ENCODE measurements at places on chromosomes 2 and 18.

- DNase-seq = no peak
These were observed 66.5 kb upstream of the PNPT1 start for GRCh38 chr2:55760125-55760524.

- no peak for DNase-seq
These were observed 214.6 kb downstream of the TRIB2 start for GRCh38 chr2:12931186-12931844.

- DNase-seq = no peak
These were observed 19.5 kb upstream of the DTNB start for GRCh38 chr2:25692737-25693445.

GRCh38 chr18:79889569-79889968, 61.9 kb downstream of the SLC66A2 start:
- DNase-seq = no peak

DNA sequence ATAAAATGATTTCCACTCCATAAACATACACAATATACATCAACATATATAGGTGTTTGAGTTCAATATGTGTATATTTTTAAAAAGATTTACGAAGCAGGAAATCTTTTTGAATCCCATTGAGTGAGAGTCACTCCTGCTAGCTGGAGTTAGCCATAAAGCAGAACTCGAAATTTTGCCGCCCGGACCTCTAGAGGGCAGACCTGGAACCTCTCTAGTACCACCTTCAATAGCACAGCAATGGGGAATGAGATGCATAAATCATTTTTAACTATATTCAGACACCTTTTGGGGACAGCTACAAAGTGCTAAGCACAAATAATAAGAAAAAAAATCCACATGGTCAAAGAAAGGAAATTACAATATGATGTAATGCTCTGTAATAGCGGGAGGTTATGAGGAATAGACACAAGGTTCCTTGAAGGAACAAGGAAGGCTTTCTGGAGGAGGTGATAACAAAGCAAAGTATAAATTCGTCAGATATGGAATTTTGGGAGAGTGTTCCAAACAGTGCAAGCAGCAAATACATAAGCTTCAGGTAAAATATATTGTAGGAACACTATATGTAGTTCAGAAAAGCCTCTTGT, 533.4 kb downstream of the ERBB4 start:
- DNase-seq = no peak

Data from activated CD8-positive, alpha-beta memory T cell treated with anti-CD3 and anti-CD28 coated beads for 4 hours (primary cell).